Naive thymus-derived CD4-positive, alpha-beta T cell (primary cell): ENCODE measurements at places on chromosomes 3 and 15.

DNA sequence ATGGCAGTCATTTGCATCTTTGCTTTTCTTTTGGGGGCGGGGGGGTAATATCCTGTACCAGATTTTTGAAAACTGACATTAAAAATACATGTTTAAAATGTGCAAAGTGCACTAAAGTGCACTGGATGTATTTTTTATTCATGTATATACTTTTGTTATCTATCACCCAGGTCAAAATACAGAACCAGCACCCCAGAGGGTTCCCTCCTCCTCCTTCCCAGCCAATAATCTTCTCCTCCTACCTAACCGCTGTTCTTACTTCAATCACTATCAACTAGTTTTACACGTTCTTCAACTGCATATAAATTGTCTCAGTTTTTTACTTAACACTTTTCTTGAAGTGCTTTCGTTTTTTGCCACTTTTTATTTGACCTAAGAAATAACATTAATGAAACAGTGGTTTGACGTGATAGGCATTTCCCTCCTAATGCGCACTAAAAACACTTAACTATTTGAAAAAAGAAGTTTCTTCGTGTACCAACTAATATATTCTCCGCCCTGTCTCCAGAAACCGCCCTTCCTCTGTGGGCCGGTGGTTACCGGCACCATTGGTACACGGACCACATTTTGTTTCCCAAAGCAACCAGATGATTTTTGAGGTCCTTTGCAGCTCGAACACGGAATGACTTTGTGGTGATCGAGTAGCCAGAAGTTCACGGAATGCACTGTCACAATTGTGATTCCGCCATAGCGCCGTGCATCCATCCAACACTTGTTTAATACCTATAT is 836 bp upstream of the AKAP13 start:
- no peaks in the 10 kb centered on the region for H3K27me3 ChIP-seq
- peak overlapping the region; percentile 62 for H3K4me3 ChIP-seq
- H3K27ac ChIP-seq, result peak overlapping the region; percentile 79
- peaks cover 16% of the 10 kb centered on the region for H3K4me1 ChIP-seq
- H3K36me3 ChIP-seq, result no peaks in the 10 kb centered on the region

- DNase-seq, result no peak
- H3K36me3 ChIP-seq, result no peaks in the 10 kb centered on the region
- no peak overlapping the region for H3K4me3 ChIP-seq
- H3K27ac ChIP-seq, result no peak overlapping the region
Observed at GRCh38 chr3:135809021-135809634, 156.4 kb upstream of the PPP2R3A start.

DNA sequence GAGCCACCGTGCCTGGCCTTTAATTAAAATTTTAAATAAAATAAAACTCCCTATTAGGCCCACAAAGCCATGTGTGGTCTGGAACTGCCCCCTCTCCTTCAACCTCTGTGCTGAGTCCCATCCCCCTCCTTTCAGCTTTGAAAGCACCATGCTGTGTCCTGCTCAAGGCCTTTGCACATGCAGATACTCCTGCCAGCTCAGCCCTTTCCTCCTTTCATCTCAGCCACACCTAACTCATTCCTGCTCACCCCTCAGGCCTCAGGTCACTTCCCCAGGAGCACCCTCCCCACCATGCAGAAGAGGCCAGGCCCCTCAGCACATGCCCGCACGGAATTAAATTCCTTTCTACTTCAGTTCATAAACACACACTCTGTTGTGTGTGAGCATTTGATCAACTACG is 28.1 kb downstream of the ATRIP start:
- no peaks in the 10 kb centered on the region for H3K36me3 ChIP-seq
- no peaks in the 10 kb centered on the region for H3K27me3 ChIP-seq
- H3K4me1 ChIP-seq, result peaks cover 50% of the 10 kb centered on the region
- no peak overlapping the region for H3K4me3 ChIP-seq
- DNase-seq, result no peak

GRCh38 chr3:128946411-128946810 is 47.5 kb downstream of the CFAP92 start:
- no peak overlapping the region for H3K27ac ChIP-seq
- H3K36me3 ChIP-seq, result no peaks in the 10 kb centered on the region

- no peaks in the 10 kb centered on the region for H3K27me3 ChIP-seq
- H3K36me3 ChIP-seq, result no peaks in the 10 kb centered on the region
- no peak overlapping the region for H3K4me3 ChIP-seq
- no peak overlapping the region for H3K27ac ChIP-seq
Observed at GRCh38 chr3:43852066-43852465, 161.3 kb downstream of the ABHD5 start.

GRCh38 chr3:141940194-141940776 is 63.8 kb downstream of the ATP1B3 start:
- no peak for DNase-seq
- H3K36me3 ChIP-seq, result no peaks in the 10 kb centered on the region
- H3K27ac ChIP-seq, result no peak overlapping the region
- no peaks in the 10 kb centered on the region for H3K4me1 ChIP-seq
- no peak overlapping the region for H3K4me3 ChIP-seq

GRCh38 chr3:50472958-50473357 is 30.5 kb downstream of the CACNA2D2 start:
- H3K4me3 ChIP-seq, result no peak overlapping the region
- peaks cover 22% of the 10 kb centered on the region for H3K4me1 ChIP-seq
- no peaks in the 10 kb centered on the region for H3K27me3 ChIP-seq
- DNase-seq, result no peak

- no peaks in the 10 kb centered on the region for H3K27me3 ChIP-seq
- no peaks in the 10 kb centered on the region for H3K4me1 ChIP-seq
- H3K4me3 ChIP-seq, result no peak overlapping the region
- H3K36me3 ChIP-seq, result no peaks in the 10 kb centered on the region
- no peak for DNase-seq
Observed at GRCh38 chr3:142633073-142633472, 36.9 kb downstream of the PLS1 start.

DNA sequence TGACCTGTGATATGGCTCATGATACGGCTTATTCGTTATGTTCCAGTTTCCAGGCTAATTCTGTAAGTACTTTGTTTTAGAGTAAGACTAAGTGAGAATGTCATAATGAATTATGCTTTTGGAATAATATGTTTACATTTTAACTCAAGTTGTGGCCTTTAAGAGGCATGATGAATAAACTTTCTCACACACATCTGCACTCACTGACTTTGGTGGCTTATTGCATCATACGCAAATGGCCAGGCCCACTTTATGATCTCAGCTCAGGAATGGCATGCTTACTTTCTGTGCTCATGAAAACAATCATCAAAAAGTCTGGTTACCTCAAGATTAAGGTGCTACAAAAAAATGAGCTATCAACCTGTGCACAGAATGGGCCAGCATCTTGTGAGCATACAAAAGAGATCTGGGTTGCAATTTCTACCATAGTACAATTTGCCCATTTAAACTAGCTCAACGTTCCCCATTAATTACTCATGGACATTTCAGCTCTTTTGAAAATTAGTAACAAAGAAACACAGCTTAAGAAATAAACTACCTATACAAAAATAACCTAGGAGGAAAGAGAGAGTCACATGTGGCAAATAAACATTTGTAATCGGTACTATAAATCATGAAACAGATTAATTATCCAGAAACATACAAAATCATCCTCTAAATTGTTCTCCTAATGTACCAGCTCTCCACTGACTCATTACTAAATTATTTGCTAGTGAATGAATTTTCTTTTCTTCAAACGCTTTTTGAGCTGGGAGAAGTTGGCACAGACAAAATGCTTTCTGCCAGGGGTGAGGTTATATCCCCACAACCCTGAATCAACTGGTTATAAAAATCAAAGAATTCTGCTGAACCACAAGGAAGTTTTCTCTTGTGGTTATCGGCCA is 439.0 kb upstream of the ADAMTS9 start:
- H3K27ac ChIP-seq, result no peak overlapping the region
- H3K4me3 ChIP-seq, result no peak overlapping the region
- no peaks in the 10 kb centered on the region for H3K27me3 ChIP-seq
- no peaks in the 10 kb centered on the region for H3K4me1 ChIP-seq
- H3K36me3 ChIP-seq, result no peaks in the 10 kb centered on the region

DNA sequence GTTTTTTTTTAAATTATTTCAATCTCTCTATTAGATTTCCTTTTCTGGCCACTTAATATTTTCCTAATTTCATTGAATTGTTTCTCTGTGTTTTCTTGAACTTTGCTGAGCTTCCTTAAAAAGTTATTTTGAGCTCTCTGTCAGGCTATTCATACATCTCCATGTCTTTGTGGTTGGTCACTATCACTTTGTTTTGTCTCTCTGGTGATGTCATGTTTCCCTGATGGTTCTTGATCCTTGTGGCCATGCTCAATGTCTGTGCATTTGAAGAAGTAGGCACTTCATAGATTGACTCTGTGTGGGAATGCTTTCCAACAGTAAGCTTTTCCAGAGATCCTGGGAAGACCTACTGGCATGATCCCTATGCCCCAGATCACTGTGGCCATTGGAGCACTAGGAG is 18.6 kb downstream of the CD200R1 start:
- no peak overlapping the region for H3K4me3 ChIP-seq
- no peaks in the 10 kb centered on the region for H3K27me3 ChIP-seq
- H3K36me3 ChIP-seq, result no peaks in the 10 kb centered on the region

GRCh38 chr3:53658613-53659193 is 164.3 kb downstream of the CACNA1D start:
- H3K36me3 ChIP-seq, result no peaks in the 10 kb centered on the region
- DNase-seq, result no peak
- H3K27ac ChIP-seq, result no peak overlapping the region
- no peaks in the 10 kb centered on the region for H3K27me3 ChIP-seq

DNA sequence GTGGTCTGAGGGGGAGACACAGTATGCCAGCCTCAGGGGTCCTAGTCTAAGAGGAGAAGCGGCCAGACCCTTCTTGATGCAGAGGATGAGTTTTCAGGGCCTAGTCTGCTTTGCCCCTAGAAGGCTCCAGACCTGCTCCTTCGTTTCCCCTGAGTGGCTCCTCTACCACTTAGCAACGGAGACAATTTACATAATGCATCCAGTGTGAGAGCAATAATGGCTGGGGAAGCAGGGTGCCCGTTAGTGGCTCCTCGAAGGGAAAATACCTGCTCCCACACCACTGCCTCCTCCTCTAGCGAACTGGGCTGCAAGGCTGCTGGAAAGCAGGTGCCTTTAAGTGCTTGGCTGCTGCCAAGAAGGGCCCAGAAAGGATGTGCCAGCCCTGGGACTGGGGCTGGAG is 38.9 kb downstream of the CACNA2D2 start:
- H3K27me3 ChIP-seq, result no peaks in the 10 kb centered on the region
- H3K36me3 ChIP-seq, result no peaks in the 10 kb centered on the region
- no peak overlapping the region for H3K27ac ChIP-seq

DNA sequence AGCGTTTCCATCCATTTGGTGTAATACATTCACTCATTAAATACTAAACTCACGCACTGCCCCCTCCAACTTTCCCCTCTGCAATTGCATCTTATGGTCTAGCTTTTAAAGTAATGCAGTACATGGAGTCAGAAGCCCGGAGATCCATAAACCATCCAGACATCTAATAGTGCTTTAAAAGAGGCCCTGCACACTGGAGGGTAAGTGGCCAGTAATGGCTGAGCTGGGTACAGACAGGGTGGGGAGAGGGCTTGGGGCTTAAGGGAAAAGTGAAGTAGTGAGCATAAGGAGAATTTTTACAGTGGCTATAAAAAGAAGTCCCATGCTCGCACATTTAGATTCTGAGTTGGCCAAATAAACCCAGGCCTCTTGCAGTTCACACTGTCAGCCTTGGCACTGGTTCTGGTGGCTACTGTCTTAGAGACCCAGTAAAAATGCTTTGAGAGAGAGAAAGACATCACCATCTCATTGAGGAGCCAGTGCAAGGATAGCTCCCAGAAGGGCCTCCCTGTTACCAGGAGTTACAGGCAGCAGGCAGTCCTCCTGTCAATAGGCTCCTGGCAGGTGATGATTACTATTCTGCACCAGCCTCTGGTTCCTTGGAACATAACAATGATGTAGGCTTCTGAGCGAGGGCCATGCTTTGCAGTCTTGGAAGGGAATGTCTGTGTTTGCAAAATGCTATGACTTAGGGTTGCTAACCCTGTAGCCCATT is 112.6 kb upstream of the NEO1 start:
- no peak for DNase-seq
- H3K27me3 ChIP-seq, result no peaks in the 10 kb centered on the region
- no peak overlapping the region for H3K27ac ChIP-seq

DNA sequence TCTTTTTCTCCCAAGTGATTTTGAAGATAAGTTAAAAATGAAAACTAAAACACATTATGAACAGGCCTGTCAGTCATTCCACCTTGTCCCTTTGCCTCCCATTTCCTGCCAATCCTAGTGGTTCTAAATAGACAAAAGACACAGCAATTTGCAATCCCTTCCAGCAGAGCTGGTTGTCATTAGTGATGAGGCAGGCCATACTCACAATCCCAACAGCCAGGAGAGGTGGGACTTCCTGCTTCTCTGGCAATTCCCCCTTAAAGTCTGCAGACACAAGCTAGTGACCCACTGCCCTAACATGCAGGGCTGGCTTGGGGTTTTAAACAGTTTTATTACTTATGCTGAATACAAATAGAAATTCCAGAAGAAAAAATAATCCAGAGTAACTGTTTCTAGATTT is 38.4 kb upstream of the RBP1 start:
- no peak for DNase-seq
- H3K27me3 ChIP-seq, result no peaks in the 10 kb centered on the region
- H3K27ac ChIP-seq, result no peak overlapping the region
- H3K4me3 ChIP-seq, result no peak overlapping the region
- H3K4me1 ChIP-seq, result no peaks in the 10 kb centered on the region

DNA sequence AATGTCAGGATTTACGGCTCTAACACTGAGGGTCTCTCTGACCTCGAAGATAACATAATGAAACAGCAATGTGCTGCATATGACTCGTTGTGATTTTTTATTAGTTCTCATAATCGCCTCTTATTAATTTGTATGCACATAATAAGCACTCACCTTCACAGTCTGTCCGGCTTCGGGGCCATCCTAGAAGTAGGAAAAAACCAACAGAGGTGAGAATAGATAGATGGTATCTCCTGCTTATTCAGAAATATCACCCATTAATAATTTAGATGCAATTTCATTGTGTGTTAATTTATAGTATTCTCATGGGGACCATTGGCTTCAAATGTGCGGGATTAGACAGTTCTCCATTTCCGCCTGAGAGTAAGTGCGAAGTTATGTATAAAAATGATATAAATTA is 961.4 kb upstream of the CFAP20DC start:
- H3K27me3 ChIP-seq, result no peaks in the 10 kb centered on the region
- DNase-seq, result no peak
- no peaks in the 10 kb centered on the region for H3K36me3 ChIP-seq
- H3K4me1 ChIP-seq, result peaks cover 59% of the 10 kb centered on the region

- H3K36me3 ChIP-seq, result no peaks in the 10 kb centered on the region
- no peaks in the 10 kb centered on the region for H3K27me3 ChIP-seq
- H3K4me3 ChIP-seq, result no peak overlapping the region
Observed at GRCh38 chr15:36449662-36450145, 129.7 kb upstream of the CDIN1 start.

- no peaks in the 10 kb centered on the region for H3K27me3 ChIP-seq
- no peak for DNase-seq
- peaks cover 27% of the 10 kb centered on the region for H3K4me1 ChIP-seq
- H3K36me3 ChIP-seq, result peaks cover 10% of the 10 kb centered on the region
- no peak overlapping the region for H3K4me3 ChIP-seq
Observed at GRCh38 chr15:85642693-85643066, 152.0 kb downstream of the KLHL25 start.
